ENCODE measurements at places on chromosomes 1 and 21. TPM values are rescaled to one million over a fixed set of nuclear protein-coding genes. Genes with fewer than 3 reads are reported as not detected.

The NBPF4 gene
- total RNA-seq, result not detected

The MMP23B gene
- 3.7 TPM for total RNA-seq

The ZNF496 gene
- total RNA-seq, result 42.7 TPM

The RXRG gene
- not detected for total RNA-seq

The UBL4B gene
- total RNA-seq, result not detected

The S100A7A gene
- total RNA-seq, result not detected

The MANEAL gene
- total RNA-seq, result 0.78 TPM

The INKA2 gene
- total RNA-seq, result 2.0 TPM

The REN gene
- total RNA-seq, result not detected

The LCE6A gene
- total RNA-seq, result not detected

The XKR8 gene
- total RNA-seq, result 4.7 TPM

The PTAFR gene
- 28.3 TPM for total RNA-seq

The RYR2 gene
- total RNA-seq, result not detected

The C1orf198 gene
- 10.1 TPM for total RNA-seq
